ENCODE measurements at places on chromosomes 1 and 21.

DNA sequence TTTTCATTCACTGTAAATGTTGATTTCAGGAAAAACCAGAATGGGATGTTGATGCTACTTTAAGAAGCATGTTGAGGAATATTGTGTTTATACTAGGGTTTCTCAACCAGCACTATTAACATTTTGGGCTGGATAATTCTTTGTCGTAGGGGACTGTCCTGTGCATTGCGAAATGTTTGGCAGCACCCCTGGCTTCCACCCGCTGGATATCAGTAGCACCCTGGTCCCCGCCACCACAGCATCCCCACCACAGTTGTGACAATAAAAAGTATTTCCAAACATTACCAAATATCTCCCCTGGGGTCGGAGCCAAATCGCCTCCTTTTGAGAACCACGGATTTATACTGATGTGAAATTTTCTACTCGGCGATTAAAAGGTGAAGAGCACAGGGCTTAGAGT is 41.9 kb downstream of the BTG3 start:
- DNase-seq, result no peak

DNA sequence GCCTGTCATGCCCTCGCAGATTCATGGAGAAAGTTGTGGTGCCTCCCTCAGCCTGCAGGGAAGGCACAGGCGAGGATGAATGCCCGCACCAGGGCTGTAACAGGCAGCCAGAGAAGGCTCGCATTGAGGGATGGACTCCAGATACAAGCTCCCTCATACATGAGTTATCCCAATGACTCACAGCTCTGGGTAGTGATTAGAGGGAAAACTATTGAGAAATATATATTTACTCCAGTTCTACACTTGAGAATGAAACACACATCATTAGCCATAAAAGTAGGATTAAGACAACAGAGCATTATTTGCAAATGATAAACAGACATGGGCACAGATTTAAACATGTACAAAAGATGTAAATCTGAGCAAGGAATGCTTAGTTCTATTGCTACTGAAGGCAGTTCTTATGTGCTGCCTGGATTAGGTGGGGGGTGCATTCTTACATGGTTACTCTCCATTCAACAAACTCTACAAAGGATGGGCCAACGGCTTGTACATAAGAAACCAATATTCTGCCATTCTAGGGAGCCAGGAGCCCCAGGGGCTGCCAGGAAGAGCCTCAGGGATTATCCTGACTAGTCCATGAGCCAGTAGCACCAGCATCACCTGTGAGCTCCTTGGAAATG is 97.9 kb downstream of the CSMD2 start:
- no peak for DNase-seq

DNA sequence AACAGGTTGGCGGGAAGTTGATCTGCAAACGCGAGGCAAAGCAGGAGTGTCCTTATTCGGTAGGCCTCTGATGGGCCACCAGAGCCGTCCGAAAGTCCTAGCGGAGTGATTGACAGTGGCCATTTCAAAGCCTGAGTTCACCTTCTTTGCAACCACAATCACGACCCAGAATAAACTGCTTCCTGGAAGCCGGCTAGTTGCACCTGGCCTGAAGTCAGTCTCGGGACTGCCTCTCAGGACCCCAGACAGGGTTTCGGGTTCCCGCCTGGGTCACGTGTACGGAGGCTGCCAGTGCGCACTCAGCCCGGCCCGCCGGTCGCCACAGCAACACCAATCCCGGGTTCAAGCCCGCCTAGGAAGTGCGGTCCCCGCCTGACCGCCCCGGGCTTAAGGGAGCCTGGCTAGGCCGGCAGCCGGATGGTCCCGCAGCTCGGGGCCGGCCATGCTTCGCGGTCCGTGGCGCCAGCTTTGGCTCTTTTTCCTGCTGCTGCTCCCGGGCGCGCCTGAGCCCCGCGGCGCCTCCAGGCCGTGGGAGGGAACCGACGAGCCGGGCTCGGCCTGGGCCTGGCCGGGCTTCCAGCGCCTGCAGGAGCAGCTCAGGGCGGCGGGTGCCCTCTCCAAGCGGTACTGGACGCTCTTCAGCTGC is at the start of gene TOR3A:
Gene TOR3A, plus strand, starts transcription at position 384 of the 646 bp plus-strand sequence. Its CDS starts 59 bp downstream, at position 443.
- DNase-seq, result peak; percentile 85

DNA sequence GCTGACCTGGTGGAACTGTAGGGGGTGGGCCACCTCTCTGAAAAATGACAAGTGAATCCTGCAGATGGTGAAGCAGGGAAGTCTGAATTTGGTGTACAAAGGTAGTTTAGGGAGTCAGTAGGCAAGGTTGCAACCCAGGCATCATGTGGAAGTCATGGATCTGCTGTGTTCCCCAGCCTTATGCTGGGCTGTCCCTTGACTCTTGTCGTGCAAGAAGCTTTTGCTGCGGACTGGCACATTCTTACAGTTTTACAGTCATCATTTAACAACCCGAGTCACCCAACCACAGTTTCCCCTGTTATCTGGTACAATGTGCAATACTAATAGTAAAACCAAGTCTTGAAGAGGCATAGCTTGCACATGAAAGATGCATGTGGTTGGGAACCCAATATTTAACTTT is 13.2 kb downstream of the RHOU start:
- no peak for DNase-seq

GRCh38 chr1:24517898-24518297 is 15.3 kb downstream of the RCAN3 start:
- DNase-seq, result no peak

DNA sequence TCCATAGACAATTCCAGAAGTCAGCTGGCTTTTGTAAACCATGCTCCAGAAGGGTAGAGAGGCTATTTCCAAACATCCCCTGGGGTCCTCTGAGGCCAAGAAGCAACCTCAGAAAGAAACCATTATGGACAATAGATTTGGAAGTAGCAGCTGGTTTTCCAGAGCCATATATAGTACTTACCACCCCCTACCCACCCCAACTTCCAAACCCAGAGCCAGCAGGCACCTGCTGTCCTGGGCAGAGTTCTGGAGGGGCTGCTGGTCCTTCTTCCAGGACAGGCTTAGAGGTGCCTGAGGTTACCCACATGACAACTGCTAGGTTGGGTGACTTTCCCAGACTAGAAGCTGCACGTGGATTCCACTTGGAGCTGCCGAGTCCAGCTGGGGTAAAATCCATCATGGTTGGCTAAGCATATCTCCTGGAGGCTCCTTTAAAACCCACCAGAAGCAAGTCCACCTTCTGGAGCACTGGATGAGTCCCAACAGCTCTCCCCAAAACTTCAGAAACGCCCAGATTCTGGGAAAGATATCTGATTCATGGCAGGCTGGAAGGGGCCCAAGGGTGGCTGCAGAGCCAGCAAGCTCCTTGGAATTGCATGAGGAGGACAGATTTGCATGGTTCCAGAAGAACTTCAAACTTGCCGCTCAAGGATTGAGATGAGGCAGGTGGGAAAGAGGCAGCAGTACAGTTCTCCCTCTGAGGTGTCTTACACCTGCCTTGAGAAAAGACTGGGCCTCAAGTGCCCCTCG is 5.8 kb downstream of the MYCL start:
- DNase-seq, result no peak

DNA sequence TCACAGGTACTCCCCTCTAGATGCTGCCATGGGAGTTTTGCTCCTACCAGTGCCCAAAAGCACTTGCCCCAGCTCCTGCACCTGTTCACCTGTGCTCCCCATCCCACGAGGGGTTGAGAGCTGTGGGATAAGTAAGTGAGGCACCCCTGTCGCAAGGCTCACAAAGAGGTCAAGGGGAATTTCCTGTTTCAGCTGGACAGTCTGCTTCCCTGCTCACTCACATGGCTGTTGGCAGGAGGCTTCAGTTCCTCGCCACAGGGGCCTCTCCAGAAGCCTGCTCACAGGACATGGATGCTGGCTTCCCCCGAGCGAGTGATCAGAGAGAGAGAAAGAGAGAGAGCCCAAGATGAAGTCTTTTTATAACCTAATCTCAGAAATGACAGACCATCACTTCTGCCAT is 8.7 kb upstream of the NCMAP start:
- DNase-seq, result no peak

GRCh38 chr1:99441299-99442095 is 177.2 kb downstream of the PLPPR4 start:
- no peak for DNase-seq

- DNase-seq, result no peak
These were observed 6.8 kb downstream of the RRAGC start for GRCh38 chr1:38852780-38853179.

GRCh38 chr1:240387051-240387450 is 224.9 kb downstream of the GREM2 start:
- no peak for DNase-seq

GRCh38 chr1:59453297-59453968 is 156.5 kb downstream of the FGGY start:
- DNase-seq, result no peak

- peak; percentile 97 for DNase-seq
These were observed 2.8 kb upstream of the PHC2 start for GRCh38 chr1:33433509-33434362.

GRCh38 chr21:29441651-29442050 is 142.9 kb downstream of the BACH1 start:
- no peak for DNase-seq

DNA sequence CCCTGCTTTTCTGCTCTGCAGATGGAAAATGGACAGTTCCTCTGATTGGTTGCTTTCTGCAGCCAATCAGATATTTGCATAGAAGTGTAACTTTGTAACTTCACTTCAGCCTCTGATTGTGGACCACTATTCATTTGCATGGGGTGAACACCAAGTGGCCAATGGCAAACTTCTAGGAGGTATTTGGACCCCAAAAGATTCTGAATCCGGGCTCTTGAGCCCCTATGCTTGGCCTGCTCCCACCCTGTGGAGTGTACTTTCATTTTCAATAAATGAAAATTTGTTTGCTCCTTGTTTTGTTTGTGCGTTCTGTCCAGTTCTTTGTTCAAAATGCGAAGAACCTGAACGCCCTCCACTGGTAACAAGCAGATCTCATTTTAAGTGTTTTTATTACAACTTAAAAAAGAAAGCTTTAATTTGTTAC is 6.4 kb upstream of the GSTM4 start:
- DNase-seq, result no peak

GRCh38 chr1:96048572-96049212 is 672.9 kb upstream of the PTBP2 start:
- DNase-seq, result no peak

DNA sequence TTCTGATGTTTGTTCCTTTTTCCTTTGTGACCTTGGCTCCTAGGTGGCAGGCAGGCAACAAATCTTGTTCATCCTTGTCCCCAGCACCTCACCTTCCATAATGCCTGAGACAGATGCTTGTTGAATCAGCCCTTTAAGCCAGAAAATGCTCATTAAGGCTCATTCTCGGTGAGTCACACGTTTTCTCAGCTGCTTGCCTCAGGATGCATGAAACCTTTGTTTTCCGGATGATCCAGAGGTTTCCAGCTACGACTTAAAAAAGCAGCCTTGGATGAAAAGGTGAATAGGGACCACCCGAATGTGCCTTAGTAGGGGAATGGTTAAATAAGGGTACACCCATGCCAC is 4.6 kb upstream of the ATP13A2 start:
- peak; percentile 12 for DNase-seq

GRCh38 chr1:177383715-177384114 is 213.0 kb downstream of the BRINP2 start:
- DNase-seq, result no peak

- no peak for DNase-seq
These were observed 12.7 kb downstream of the GORAB start for GRCh38 chr1:170544624-170545023.

DNA sequence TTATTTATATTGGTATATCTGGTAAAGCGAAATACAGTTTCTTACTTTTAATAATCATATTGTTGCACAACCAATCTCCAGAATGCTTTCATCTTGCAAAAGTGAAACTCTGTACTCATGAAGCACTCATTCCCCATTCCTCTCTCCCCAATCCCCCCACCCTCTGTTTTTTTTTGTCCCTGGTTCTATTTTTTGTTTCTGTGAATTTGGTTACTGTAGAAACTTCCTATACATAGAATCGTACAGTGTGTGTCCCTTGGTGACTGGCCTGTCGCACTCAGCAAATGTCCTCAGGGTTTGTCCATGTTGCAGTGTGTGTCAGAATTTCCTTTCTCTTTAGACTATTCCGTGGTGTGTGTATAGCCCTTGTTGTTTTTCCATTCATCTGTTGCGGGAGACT is 7.9 kb upstream of the NLRP3 start:
- no peak for DNase-seq

- peak; percentile 81 for DNase-seq
These were observed 35.5 kb downstream of the COLGALT2 start for GRCh38 chr1:184002071-184002470.

- no peak for DNase-seq
These were observed 25.4 kb downstream of the DMAP1 start for GRCh38 chr1:44238660-44239059.

GRCh38 chr1:107777664-107778047 is 187.3 kb downstream of the VAV3 start:
- no peak for DNase-seq

DNA sequence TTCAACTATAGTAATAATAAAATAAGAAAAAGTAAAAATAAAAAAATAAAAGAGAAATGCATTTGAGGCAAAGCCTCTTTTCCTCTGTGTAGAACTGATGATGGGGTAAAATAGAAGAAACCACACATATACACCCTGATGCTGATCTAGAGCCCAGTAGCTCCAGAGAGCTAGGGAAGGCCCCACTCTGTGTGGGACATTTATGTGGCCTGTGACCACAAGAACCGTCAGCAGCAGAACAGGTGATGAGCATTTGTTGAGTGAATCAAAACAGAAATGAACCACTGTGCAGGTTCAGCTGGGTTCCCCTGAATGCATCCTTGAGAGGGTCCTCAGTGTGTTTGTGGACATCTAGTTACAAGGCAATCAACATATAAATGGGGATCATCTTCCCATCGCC is 221.8 kb upstream of the HOOK1 start:
- no peak for DNase-seq

DNA sequence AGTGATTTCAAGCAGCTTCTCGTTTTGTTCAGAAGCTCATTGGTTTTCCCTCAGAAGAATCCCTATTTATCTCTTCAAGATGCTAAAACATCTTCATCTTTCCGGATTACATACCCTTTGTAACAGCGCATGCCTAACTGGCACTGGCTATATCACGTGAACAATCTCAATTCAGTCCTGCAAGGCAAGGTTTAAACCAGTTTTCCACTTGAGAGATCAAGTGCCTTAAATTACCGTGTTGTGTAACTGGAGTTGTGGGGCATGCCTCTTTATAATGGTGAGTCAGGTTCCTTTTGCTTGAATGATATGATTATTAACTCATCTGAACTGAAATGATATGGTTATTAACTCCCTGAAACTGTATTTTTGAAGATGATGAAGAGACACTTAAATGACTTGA is 11.0 kb upstream of the ZFP69B start:
- no peak for DNase-seq

DNA sequence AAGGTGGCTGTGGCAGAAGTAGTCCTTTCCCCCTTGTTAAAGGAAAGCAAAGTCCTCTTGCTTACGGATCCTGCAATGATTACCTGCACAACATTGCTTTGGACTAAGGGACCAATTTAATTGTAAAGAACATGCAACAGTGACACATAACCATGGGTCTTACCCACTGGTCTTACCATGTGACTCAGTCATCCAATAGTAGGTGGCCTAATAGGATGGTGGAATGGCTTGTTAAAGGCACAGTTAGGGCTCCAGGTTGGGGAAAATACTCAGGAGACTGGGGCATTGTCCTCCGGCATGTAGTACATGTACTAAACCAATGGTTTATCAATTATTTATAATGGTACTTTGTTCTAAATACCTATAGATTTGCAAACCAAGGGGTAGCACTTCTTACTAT is 2.1 kb upstream of the YIPF1 start:
- DNase-seq, result no peak

Data from kidney glomerular epithelial cell (primary cell).